ENCODE measurements at places on chromosomes 7 and 10. TPM values are rescaled to one million over a fixed set of nuclear protein-coding genes. Genes with fewer than 3 reads are reported as not detected.

The NPY4R2 gene
- total RNA-seq = not detected

The TMEM184A gene
- 44.6 TPM for total RNA-seq

The VAX1 gene
- not detected for total RNA-seq

The PDZD7 gene
- total RNA-seq = 0.13 TPM

The KLLN gene
- 0.68 TPM for total RNA-seq

The GLUD1 gene
- total RNA-seq = 524 TPM

The RAPGEF5 gene
- 21.2 TPM for total RNA-seq

The HPSE2 gene
- total RNA-seq = not detected

The RADIL gene
- 0.40 TPM for total RNA-seq

The NUTM2E gene
- total RNA-seq = 0.08 TPM

The SFRP5 gene
- 6.4 TPM for total RNA-seq

The BUD23 gene
- total RNA-seq = 28.2 TPM

The SEC23IP gene
- total RNA-seq = 24.0 TPM

- DNase-seq = peak; percentile 26
Measured at GRCh38 chr10:131653140-131653539, 247.7 kb upstream of the PPP2R2D start.

DNA sequence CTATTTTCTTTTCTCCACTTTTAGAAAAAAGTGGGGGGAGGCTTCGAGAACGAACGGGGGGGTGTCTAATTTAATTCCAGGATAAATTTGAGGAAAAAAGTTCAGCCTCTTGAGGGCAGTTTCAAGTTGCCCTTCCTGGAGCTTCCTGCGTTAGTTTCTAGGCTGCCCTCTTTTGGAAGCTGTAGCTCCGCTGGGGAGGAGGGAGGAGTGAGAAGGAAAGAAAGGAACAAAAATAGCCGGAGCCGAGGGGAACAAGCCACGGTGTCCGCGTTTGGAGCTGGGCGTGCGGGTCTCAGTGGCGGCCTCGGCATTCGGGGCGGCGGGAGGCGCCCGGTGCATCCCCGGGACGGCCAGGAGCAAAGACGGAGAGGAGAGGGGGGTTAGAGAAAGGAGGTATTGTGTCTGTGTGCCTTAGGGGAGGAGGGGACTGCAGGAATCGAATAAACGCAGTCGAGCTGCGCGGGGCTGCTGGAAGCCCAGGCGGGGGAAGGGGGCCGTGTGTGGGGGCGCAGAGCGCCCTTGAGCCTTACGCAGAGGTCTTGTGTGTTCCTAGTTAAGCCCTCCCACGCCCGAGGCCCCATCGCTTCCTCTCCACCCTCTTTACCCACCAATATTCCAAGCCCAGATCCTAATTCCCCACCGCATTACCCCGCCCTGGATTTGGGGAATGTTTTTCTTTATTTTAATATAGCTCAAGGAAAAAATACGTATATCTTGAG, 2.0 kb upstream of the TNRC18 start:
- DNase-seq = peak; percentile 76

DNA sequence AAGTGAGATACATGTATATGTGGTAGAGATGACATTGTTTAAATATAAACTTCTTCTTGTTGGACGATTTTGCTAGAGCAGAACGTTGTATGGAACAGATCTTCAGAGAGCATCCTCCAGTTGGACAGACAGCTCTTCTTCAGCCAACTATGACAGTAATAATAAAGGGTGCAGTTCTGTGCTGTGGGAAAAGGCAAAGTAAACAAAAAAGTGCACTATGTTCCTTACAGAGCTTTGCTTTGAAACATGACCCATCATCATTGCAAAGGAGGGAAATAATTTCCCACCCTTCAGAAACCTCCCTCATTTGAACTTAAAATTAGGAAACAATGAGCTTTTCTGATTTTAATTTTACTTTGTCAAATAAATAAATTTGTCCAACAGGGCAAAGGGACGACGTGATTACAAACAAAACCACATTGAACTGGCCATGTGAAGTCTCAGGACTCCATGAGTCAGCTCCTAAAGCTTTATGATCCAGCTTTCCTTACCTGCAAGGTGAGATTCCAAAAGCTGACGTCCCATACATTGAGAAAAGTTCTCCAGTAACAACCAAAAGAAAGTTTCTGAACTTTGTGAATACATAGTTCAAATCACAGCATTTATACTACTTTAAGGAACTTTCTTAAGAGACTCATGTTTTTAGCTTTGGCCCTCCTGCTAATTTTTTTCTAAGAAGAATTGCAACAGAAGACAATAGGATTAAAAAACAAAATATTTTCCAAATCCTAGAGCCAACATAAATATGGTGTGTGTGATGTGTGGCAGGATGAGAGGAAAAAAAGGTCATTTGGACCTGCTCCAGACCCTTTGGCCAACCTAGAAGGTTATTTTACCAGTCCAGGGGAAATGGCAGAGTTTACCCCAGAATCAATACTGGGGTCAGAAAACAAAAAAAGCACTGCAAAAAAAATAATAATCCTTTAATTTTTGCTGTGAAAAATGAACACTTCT, 565.4 kb upstream of the NRP1 start:
- peak; percentile 78 for DNase-seq

- no peak for DNase-seq
Measured at GRCh38 chr10:78899098-78899754, 169.5 kb upstream of the ZMIZ1 start.

GRCh38 chr7:120949998-120950538, 509 bp upstream of the ING3 start:
- no peak for DNase-seq

- no peak for DNase-seq
Measured at GRCh38 chr10:22365233-22365632, 19.9 kb downstream of the SPAG6 start.

GRCh38 chr7:2853147-2853546, 9.0 kb upstream of the GNA12 start:
- no peak for DNase-seq

- DNase-seq = peak; percentile 87
Measured at GRCh38 chr7:106177738-106178592, 65.9 kb upstream of the SYPL1 start.

DNA sequence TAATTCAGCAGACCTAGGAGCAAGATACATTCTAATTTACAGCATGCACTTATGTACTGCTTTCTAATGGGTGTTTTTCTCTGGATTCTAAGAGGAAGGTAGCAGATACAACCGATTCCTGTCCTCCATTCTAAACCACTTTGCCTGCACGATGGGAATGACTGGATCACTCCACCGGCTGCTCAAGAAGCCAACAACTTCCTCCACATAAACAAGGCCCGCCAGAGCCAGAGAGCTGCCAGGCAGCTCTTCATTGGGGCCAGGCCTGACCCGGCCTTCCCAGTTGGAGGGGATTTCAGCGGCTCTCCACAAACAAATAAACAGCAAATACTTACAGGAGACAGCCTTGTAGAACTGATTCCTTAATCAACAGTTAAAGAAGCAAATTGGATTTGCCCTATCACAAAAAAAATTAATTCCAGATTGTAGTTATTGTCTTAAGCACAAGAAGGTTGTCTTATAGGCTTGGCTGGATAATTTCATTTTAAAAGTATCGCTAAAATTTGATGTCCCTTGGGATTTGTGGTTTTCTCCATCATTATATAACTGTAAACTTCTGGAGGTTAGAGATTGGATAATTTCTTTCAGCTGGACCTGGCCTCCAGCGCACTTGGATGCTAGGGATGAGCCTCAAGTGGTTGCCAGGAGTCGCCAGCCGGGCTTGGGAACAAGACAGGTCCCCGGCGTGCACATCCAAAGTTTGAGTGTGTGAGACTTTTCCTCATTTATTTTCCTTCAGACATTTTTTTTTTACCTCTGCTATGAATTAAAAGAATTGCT, 20.9 kb downstream of the EBF3 start:
- no peak for DNase-seq

GRCh38 chr7:75982306-75983064, 11.9 kb downstream of the TMEM120A start:
- DNase-seq = no peak

- no peak for DNase-seq
Measured at GRCh38 chr7:68604541-68604940, 993.7 kb upstream of the AUTS2 start.

GRCh38 chr7:24560772-24561171, 12.5 kb upstream of the PALS2 start:
- DNase-seq = no peak

DNA sequence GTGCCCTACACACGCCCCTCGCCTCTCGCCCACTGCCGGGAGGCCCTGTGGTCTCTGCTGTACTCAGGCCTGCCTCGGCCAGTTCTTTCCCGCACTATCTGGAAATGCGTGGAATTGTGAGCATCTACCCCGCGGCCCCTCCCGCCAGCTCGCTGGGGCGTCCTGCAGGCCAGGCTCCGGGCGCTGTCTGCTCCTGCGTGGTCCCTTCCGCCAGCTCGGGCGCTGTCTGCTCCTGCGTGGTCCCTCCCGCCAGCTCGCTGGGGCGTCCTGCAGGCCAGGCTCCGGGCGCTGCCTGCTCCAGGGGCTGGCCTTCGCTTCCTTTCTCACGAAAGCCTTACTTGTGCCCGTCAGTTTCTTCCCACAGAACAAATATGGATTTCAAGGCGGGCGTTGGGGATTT, 14.9 kb downstream of the GET4 start:
- no peak for DNase-seq

GRCh38 chr7:149500910-149501309, 3.3 kb upstream of the ZNF746 start:
- no peak for DNase-seq

DNA sequence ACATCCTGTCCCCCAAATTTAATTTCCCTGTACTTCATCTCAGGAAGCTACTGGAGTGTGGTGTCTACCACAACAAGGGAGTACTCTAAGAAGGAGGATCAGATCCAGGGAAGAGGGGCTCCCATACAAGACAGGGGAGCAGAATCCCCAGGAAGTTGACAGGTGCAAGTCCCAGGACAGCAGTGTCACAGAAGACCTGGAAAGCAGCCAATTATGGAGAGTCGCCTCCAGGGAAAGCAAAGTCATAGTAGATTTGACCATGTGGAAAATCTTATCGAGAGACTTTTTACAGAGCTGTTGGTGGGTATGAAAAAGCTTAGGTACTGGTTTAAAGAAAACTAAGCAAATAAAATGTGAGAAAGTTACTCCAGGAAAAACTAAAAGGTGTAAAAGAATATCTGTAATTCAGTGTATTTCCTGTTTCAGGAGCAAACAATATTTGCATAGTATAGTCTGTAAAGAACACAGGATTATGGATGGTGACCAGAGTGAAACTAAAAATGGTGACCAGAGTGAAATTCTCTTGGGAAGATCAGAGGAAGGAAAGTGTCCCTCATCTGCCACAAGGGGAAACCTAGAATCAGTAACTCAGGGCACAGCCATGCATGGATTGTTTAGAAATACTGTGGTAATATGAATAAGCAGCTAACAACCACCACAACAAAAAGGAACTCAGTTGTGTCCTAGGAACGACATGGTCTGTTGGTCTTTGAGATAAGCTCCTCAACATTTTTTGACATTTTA, 44.5 kb downstream of the LANCL2 start:
- DNase-seq = no peak

GRCh38 chr10:111511751-111512150, 434.9 kb downstream of the ADRA2A start:
- no peak for DNase-seq

GRCh38 chr10:48671914-48672595, 12.6 kb upstream of the WDFY4 start:
- DNase-seq = no peak

DNA sequence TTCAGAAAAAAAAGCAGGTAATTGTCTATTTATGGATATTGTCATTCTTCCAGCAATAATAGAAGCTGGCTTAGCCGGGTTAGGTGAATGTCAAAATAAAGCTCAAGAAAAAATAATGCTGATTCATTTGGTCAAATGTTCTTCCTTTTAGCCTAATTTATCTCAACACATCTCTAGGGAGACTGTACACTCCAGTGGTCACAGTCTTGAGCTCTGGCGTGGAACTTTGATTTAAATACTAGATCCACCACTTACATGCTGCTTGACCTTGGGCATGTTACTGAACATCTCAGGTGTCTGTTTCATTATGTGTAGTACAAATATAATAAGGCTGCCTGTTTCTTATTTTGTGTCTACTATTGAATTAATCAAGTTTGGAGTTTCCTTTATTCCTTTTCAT, 22.0 kb downstream of the PRTFDC1 start:
- DNase-seq = no peak

DNA sequence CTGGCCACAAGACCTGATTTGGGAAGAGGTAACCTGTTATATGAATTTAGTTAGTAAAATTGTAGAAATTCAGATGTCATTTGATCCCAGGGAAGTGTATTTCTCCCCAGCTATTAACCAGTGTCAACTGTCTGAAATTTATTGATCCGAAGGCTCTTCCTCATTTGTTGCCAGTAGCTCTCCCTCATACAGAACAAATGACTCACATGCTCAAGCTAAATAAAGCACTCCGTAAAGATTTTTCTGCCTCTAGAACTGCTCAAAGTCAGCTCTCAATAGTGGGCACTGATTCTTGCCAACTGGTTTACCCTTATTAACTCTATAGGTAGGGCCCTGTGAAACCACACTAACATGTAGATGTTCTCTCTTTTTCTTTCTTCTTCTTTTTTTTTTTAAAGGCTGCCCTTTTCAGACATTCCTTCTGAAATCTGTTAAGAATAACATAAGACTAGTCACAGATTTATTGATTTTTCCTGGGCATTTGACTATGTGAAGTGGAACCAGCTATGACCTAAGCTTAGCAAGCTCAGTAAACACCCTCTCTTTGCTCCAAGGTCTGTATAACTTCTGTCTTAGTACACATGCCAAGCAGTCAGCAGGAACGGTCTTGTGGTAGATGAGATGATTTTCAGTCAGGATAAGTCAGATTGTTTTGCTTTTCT, 21.8 kb downstream of the RPA3 start:
- no peak for DNase-seq

GRCh38 chr7:130152493-130153210, 52.6 kb downstream of the TMEM209 start:
- no peak for DNase-seq

DNA sequence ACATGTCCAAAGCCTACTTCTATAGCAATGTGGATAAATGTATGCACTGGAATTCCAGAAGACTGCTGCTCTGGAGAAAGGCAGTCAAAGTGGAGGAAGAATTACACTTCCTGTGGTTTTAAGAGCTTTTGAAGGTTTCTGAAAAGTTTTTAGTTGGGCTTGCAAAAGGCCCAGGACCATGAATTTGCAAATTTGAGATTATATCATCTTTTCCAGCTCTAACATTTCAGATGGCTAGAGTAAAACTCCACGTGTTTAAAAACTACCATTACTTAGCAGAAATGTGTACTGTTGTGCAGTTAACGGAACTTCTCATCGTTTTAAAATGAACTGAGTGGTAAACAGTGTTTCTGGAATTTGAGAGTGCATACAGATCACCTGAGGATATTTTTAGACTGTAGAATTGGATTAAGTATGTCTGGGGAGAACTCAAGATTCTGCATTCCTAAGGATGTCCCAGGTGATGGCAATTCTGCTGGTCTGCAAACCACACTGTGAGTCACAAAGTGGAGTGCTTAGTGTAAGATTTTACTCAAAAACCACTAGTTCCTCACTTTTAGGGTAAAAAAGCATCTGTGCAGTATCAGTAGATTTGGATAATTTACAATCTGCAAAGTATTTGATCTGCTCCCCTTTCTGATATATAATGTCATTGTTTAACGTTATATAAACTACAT, 32.9 kb upstream of the CCDC71L start:
- DNase-seq = no peak

DNA sequence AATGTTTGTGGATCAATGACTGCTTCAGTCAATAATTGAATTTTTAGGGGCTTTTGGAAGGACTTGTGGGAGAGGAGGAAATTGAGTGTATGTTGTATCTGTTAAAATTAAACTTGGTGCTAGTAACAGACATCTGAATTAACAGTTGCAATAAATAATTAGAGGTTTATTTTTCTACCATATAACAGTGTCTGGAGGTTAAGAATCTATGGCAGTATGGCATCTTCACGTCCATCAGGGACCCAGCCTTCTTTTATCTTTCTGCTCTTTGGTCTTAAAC, 72.8 kb upstream of the HABP2 start:
- no peak for DNase-seq
